ENCODE measurements at places on chromosomes 2 and 18. TPM values are rescaled to one million over a fixed set of nuclear protein-coding genes. Genes with fewer than 3 reads are reported as not detected.

GRCh38 chr2:219446101-219446504, 11.5 kb downstream of the SPEG start:
- no peaks in the 10 kb centered on the region for H3K27me3 ChIP-seq
- H3K27ac ChIP-seq: no peak overlapping the region
- no peak for DNase-seq
- H3K4me3 ChIP-seq: no peak overlapping the region
- H3K4me1 ChIP-seq: peaks cover 16% of the 10 kb centered on the region

DNA sequence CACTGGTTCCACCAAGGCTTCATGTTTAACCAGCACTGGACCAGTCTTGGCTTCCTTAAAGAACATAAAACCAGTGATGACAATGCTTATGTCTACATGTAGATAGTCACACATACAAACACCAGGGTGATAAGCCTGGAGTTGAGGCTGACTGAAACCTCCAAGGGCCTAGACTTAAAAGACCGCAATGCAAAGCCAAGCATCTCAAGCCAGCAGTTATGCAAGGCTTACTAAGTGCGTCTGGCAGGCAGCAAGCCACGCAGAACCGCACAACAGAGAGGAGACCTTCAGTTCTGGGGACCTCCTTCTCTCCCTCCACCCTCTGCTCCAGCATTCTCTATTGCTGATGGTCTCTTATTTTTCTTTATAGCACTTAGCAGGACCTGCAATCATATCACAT, 63.2 kb upstream of the ACAA2 start:
- no peaks in the 10 kb centered on the region for H3K4me1 ChIP-seq
- H3K36me3 ChIP-seq: no peaks in the 10 kb centered on the region
- no peak overlapping the region for H3K4me3 ChIP-seq
- no peaks in the 10 kb centered on the region for H3K27me3 ChIP-seq
- H3K27ac ChIP-seq: no peak overlapping the region

GRCh38 chr2:17199741-17200140, 318.5 kb downstream of the RAD51AP2 start:
- H3K36me3 ChIP-seq: no peaks in the 10 kb centered on the region
- H3K4me1 ChIP-seq: peaks cover 19% of the 10 kb centered on the region
- no peaks in the 10 kb centered on the region for H3K27me3 ChIP-seq
- H3K27ac ChIP-seq: no peak overlapping the region
- H3K4me3 ChIP-seq: no peak overlapping the region

DNA sequence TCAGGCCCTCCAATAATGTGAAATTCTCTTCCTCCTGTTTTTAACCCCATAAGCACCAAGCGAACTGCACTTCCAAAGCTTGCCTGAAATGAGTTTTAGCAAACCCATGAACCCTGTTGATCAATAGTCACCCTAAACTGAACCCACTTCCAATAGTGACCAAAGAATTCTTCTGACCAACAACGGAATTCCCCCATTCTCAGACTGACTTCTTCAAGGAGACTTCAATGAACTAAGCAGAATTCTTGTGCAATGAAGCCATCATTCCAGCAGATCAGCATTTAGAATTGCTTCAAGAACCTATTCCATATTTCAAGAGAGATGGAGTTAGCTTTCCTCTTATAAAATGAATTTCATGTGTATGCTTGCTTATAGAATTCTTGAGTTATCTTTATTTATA, 176.9 kb upstream of the FN1 start:
- no peaks in the 10 kb centered on the region for H3K27me3 ChIP-seq
- no peaks in the 10 kb centered on the region for H3K36me3 ChIP-seq
- H3K4me1 ChIP-seq: no peaks in the 10 kb centered on the region
- no peak overlapping the region for H3K27ac ChIP-seq

DNA sequence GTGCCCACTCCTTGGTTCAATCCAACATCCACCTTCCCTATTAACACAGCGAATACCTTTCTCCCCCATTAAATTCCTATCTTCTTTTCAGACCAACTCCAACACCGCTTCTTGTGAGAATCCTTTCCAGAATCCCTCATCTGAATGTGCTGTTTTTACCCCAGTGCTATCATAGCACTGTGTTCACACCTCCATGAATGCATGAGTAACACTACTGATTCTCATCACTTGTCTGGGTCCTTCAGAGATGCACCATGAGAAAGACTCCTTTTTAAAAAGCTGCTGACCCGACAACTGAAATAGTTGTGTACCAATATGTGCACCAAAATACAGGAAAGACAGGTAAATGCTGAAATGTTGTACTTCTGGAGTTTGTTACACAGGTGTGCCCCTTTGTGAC, 18.8 kb downstream of the MGAT4A start:
- DNase-seq: no peak
- peaks cover 38% of the 10 kb centered on the region for H3K4me1 ChIP-seq
- no peak overlapping the region for H3K27ac ChIP-seq
- no peaks in the 10 kb centered on the region for H3K36me3 ChIP-seq
- H3K4me3 ChIP-seq: no peak overlapping the region
- H3K27me3 ChIP-seq: no peaks in the 10 kb centered on the region

CTAGE1 gene
- not detected for polyA plus RNA-seq

DNA sequence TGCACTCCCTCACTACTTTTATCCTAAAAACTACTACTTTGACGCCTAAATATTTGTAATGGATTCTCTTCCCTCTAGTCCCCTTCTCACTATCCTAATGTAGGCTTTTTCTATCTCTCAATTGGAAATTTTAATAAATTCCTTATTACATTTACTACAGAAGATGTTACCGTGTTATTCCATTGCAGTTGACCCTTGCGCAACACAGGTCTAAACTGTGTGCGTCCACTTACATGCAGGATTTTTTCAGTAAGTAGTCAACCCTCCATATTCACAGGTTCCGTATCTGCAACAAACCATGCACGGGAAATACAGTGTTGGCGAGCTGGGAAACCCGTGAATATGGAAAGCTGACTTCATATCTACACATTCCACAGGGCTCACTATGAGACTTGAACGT, 239.8 kb downstream of the XIRP2 start:
- H3K27ac ChIP-seq: no peak overlapping the region
- no peak for DNase-seq
- H3K4me1 ChIP-seq: no peaks in the 10 kb centered on the region
- no peaks in the 10 kb centered on the region for H3K27me3 ChIP-seq
- no peaks in the 10 kb centered on the region for H3K36me3 ChIP-seq

- no peaks in the 10 kb centered on the region for H3K27me3 ChIP-seq
- H3K4me3 ChIP-seq: no peak overlapping the region
- DNase-seq: no peak
- H3K4me1 ChIP-seq: no peaks in the 10 kb centered on the region
These were observed 59.1 kb downstream of the MAP3K20 start for GRCh38 chr2:173134703-173135102.

ASIC4 gene
- polyA plus RNA-seq: 0.03 TPM

- no peaks in the 10 kb centered on the region for H3K4me1 ChIP-seq
- DNase-seq: no peak
- H3K36me3 ChIP-seq: no peaks in the 10 kb centered on the region
- H3K27ac ChIP-seq: no peak overlapping the region
These were observed 435.9 kb upstream of the ZNF804A start for GRCh38 chr2:184162426-184162825.

DNA sequence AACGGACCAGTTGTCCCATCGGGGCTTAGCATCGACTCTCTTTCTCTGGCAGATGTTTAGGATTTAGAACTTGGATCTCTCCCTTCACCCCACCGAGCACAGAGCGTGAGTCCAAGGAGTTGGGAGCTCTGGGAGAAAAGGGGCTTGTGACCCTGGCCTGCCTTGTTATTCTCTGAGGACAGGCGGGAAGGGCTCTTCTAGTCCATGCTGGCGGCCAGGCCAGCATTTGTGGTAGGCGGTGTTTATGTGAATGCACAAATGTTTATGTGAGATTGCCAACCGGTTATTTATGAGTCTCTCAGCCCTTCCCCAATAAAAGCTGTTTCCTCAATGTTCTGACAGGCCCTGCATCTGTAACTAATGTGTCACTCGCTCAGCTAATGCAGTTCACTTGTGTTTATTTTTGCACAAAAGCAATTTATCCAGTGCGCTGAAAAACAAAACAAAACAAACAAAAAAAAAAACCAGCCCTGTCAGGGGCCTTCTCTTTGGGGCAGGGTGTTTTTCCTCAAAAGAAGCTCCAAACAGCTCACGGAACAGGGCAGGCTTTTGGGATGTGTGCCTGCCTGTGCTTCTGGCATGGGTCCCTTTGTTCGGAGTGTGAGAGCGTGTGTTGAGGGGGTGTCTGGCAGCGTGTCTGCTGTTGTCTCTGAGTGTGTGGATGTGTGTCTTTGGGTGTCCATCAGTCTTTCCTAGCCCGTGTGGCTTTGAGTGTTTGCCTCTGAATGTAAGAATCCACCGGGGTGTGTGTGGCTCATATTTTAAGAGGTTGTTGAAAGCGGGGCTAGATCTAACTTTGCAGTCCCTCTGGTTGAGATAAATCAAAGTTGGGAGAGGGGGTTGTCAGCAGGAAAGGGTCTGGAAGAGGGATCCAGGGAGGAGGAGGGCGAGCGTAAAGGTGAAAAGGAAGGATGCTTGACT, 52.8 kb upstream of the HAAO start:
- no peak for DNase-seq
- H3K27ac ChIP-seq: no peak overlapping the region
- H3K36me3 ChIP-seq: no peaks in the 10 kb centered on the region
- H3K4me1 ChIP-seq: no peaks in the 10 kb centered on the region
- H3K27me3 ChIP-seq: no peaks in the 10 kb centered on the region

CNRIP1 gene
- polyA plus RNA-seq: not detected

FSHR gene
- polyA plus RNA-seq: not detected

SLC38A11 gene
- polyA plus RNA-seq: 46.8 TPM

DNA sequence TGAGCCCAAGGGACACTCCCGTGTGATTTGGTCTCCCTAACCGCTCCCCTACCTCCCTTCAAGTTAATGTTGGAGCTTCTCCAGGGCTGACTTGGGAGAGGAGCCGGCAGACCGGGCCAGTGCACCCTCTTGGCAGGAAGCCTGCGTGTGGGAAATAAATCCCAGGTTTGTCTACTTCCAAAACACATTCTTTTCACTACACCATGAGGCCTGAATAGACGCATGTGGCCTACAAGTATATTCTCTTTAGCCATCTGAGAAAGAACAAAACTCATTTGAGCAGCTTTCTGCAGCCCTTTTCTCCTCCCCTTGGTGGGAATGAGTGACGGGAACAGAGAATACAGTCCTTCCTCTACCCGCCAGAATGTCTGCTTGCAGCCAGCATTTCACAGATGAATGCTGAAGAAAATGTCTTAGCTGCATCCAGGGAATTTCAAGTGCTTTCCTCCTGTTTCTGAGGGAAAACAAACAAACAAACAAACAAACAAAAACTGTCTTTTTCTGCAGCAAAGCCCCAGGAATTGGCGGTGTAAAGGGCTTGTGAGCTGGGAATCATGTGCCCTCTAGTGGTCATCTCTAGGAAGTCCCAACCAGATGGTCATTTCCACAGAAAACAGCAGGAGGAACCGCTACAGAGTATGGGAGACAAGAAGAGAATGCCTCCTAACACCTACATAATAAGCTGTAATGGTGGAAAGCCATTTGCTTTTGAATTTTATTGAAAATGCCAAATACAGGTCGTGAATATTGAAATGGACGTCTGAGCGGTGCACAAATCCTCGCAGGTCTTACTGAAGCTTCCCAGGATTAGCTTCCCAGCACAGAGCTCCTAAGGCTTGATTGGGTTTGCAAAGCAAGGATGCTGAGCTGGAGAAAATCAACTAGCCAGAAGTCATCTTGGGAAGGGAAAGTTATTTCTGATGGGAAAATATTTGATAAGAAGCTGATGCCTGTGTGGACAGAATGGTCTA, 41.2 kb upstream of the DAPL1 start:
- H3K36me3 ChIP-seq: no peaks in the 10 kb centered on the region
- peak; percentile 61 for DNase-seq
- H3K27ac ChIP-seq: no peak overlapping the region
- no peaks in the 10 kb centered on the region for H3K4me1 ChIP-seq
- no peaks in the 10 kb centered on the region for H3K27me3 ChIP-seq

SERPINB11 gene
- not detected for polyA plus RNA-seq

TUBA4B gene
- polyA plus RNA-seq: not detected

PTPRN gene
- 0.04 TPM for polyA plus RNA-seq

PLGLB2 gene
- polyA plus RNA-seq: 2.0 TPM

SRD5A2 gene
- polyA plus RNA-seq: 0.03 TPM

- no peaks in the 10 kb centered on the region for H3K27me3 ChIP-seq
- no peak for DNase-seq
- H3K4me1 ChIP-seq: no peaks in the 10 kb centered on the region
- no peaks in the 10 kb centered on the region for H3K36me3 ChIP-seq
- H3K27ac ChIP-seq: no peak overlapping the region
- H3K4me3 ChIP-seq: no peak overlapping the region
These were observed 50.0 kb downstream of the KCNE4 start for GRCh38 chr2:223102040-223102400.

GRCh38 chr2:128378231-128379020, 59.8 kb upstream of the HS6ST1 start:
- no peak overlapping the region for H3K27ac ChIP-seq
- no peaks in the 10 kb centered on the region for H3K27me3 ChIP-seq
- no peaks in the 10 kb centered on the region for H3K36me3 ChIP-seq
- no peak for DNase-seq
- H3K4me3 ChIP-seq: no peak overlapping the region
- H3K4me1 ChIP-seq: no peaks in the 10 kb centered on the region

GRCh38 chr2:82665691-82666090, 1793.4 kb downstream of the SUCLG1 start:
- no peaks in the 10 kb centered on the region for H3K27me3 ChIP-seq
- H3K36me3 ChIP-seq: no peaks in the 10 kb centered on the region
- no peak overlapping the region for H3K27ac ChIP-seq
- H3K4me3 ChIP-seq: no peak overlapping the region

DSG1 gene
- polyA plus RNA-seq: not detected

ACP1 gene
- polyA plus RNA-seq: 70.2 TPM

SLC11A1 gene
- 65.3 TPM for polyA plus RNA-seq

DNA sequence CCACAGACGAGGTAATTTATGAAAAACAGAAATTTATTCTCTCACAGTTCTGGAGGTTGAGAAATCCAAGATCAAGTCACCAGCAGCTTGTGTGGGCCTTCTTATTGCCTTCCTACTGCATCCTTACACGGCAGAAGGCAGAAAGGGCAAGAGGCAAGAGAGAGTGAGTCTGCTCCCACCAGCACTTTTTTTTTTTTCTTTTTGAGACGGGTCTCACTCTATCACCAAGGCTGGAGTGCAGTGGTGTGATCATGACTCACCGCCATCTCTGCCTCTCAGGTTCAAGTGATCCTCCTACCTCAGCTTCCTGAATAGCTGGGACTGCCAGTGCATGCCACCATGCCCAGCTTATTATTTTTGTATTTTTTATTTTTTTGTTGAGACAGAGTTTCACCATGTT, 78.5 kb upstream of the HK2 start:
- H3K36me3 ChIP-seq: no peaks in the 10 kb centered on the region
- DNase-seq: no peak
- H3K4me3 ChIP-seq: no peak overlapping the region

All from B cell (primary cell).